Large intestine (tissue), 12 donors: ENCODE measurements at places on chromosomes 4 and X. TPM values are rescaled to one million over a fixed set of nuclear protein-coding genes. Genes with fewer than 3 reads are reported as not detected.

GRCh38 chr4:180615746-180616145 lies 1627.5 kb upstream of the TENM3 start:
- DNase-seq, result no peak

DNA sequence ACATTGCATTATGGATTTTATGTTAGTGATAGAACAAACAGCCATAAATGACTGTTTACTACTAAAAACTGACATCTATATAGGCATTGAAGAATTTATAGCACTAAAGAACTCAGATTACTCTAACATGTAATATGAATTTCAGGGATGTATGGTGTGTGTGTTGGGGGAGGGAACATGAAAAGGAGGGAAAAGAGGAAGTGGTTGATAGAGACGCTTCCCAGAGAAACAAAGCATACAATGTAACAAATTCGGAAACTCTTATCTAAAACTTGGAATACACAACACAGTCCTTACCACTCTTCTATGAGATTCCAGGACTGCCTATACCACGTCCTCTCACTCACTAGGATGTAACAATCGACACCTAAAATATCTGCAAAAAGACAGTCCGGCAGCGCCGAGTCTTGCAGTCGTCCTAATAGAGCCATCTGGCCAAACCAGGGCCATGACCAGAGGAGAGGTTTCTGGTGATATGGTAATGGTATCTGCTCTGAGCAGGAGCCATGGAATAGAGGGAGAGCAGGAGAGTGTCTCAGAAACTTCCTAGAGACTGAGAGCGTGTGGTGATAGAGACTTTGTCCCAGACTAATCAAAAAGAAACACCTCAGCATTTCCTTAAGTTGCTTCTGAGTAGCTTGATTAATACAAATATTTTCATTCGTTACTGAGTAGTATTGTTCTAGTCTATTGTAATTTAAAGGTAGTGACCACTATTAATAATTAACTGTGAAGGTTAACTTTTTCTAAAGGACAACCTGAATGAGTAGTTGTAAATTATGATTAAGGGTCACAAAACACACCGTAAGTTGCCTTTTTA lies 251.9 kb upstream of the ETNPPL start:
- peak; percentile 38 for DNase-seq

DNA sequence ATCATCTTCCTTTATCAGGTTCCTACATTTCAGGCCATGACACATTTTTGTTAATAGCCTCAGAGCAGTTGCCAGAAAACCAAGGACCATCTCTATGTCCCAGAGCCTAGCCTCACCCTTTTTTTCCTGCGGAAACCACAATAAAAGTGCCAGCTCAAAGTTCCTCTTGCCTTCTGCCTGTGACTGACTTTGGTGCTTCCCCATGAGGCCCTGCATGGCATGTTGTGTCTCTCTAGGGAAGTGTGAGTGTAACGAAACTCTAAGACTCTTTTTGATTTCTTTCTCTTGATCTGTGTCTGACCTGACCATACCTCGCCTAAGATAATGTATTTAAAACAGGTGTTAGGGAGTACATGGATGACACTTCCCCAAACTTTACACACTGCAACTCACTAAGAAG lies 642.3 kb upstream of the BOD1L1 start:
- peak; percentile 3 for DNase-seq

BEND4 gene
- 1.2 TPM for polyA plus RNA-seq

C4orf36 gene
- 0.60 TPM for polyA plus RNA-seq

TRAM1L1 gene
- 2.8 TPM for polyA plus RNA-seq

DNA sequence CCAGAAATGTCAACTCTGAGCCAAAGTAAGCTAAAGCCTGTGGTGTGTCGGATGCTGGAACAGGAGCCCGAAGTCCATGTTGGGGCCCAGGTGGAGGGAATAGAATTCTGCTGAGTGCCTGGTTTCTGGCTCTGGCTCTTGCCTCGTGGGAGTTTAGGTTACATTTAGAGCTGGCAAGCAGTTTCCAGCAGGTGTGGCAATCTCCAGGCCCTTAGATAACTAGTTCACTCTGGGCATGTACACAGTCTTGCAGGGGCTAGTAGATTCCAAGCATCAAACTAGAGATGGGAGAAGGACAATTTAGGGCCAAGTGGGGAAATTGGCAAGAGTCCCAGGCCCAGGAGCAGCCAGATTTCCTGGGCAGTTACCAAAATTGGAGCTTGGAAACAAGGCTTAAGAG lies 56.3 kb upstream of the STOX2 start:
- no peak for DNase-seq

GRCh38 chr4:107736924-107737448 lies 17.0 kb upstream of the PAPSS1 start:
- DNase-seq, result no peak

DNA sequence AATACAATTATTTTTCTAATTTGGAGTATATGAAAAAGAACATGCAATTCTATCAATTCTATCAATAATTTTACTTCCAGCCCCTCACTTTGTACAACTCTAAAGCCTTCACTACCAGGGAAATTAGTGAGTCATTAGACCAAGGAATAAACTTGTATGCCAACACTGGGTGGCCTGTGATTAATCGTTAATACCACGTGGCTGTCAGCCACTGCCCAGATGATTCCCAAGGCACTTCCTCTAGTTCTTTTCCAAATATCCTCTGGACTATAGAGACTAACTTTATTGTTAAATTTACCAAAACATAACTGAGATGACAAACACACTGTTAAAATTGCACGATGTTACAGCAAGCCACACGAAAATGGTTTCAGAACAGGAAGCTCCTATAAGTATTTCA lies 45.7 kb downstream of the MID1 start:
- DNase-seq, result no peak

GRCh38 chrX:10399043-10399741 lies 221.2 kb downstream of the MID1 start:
- DNase-seq, result no peak

FAM47E gene
- 11.9 TPM for polyA plus RNA-seq

AFM gene
- 10.4 TPM for polyA plus RNA-seq

DNA sequence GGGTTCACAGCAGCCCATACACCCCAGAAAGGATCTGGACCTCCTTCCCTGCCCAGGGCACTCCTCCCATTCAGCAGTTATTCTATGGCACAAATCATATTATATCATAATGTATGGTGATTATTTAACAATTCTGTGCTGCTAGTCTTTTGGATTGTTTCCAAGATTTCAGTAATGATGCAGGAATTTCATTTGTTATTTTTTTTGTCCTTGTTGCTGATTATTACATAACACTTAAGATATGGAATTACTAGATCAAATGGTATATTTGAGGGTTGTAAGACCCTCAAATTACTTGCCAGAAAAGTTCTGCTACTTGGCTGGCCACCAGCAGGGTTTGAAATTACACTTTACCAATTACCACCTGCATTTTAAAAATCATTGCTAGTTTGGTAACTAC lies 36.4 kb downstream of the QDPR start:
- DNase-seq, result no peak

- no peak for DNase-seq
Observed at GRCh38 chr4:155545456-155545855, 121.2 kb upstream of the GUCY1A1 start.

DNA sequence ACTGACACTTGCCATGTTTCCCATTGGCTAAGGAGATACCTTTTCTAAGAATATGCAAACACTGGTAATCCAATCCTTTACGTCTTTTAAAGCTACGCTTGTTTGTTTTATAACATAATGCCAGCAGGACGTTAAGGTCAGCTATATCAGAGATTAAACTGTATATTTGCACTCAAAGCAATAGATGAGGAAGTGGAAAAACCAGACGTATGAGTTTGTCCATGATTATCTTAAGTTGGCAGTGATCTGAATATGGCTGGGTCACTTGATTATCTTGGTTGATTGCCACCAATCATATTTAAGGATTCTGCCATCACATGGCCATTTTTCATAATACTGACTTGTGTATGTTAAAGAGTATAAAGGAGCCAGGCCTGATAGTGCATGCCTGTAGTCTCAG lies 19.4 kb downstream of the TMSB4X start:
- peak; percentile 56 for DNase-seq

SSX4B gene
- not detected for polyA plus RNA-seq

- no peak for DNase-seq
Observed at GRCh38 chrX:123263747-123264146, 79.7 kb downstream of the GRIA3 start.

DNA sequence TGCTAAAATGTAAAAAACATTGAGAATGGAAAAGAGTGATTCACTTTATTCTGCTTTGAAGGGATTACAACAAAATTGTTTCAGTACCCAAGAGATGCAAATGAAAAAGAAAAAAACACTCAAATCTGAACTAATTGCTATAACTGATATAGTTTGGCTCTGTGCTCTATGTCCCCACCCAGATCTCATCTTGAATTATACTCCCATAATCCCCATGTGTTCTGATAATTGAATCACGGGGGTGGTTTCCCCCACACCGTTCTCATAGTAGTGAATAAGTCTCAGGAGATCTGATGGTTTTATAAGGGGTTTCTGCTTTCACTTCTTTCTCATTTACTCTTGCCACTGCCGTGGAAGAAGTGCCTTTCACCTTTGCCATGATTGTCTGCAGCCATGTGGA lies 213.6 kb upstream of the GALNTL6 start:
- no peak for DNase-seq

SYN1 gene
- 5.7 TPM for polyA plus RNA-seq

GRCh38 chr4:133149932-133150471 lies 908 bp downstream of the PCDH10 start:
- peak; percentile 1 for DNase-seq

GRCh38 chrX:140163371-140164159 lies 198.2 kb upstream of the CXorf66 start:
- DNase-seq, result no peak

DNA sequence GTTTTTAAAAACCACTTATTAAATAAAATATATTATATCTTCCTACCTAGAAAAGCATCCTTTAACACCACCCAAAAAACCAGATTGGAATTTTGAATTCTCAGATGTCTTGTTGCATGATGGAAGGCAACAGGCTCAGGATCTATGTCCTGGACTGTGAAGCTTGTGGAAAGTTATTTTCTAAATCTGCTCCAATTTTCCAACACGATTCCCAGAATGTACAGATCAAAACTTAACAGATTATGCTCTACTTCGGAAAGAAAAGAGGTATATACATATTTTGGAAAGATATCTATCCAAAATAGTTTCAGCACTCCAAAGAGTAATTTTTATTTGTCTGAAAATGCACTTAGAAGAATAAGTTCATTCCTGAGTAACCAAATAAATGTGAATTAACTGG lies 291.7 kb upstream of the EMCN start:
- no peak for DNase-seq

DNA sequence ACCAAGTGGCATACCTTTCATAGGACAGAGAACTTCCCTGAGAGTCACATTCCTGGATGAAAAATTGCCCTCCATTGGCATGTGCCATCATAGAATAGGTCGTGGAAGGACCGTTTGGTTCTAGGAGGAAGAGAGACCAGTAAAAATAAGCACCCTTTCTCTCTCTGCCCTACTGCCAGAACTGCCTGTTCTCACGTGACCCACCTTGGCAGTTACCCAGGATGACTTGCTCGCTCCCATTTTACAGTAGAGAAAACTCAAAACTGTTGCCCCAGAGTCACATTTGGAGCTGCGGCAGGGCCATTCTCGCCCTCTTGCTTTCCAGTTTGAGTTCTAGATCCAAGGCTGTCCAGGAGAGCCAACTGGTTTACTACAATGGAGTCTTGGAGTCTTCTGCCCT lies 1.1 kb upstream of the NLGN3 start:
- DNase-seq, result no peak

DNA sequence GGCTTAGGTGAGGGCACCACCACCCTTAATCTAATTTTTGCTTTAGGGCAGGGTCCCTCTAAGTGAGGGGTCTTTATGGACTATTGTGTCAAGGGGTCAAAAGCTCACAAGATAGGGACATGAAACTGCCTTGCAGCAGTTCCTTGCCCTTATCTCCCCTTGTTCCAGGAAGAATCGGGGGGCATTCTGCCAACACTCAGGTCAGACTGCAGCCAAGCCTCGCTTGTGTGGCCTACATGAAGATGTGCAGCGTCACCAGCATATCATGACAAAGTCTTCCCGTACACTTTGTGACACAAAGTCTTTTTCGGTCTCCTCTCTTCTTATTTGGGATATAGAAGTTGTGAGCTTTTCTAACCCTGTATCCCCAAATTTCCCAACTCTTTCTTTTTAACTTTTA lies 17.5 kb upstream of the USP9X start:
- no peak for DNase-seq

DNA sequence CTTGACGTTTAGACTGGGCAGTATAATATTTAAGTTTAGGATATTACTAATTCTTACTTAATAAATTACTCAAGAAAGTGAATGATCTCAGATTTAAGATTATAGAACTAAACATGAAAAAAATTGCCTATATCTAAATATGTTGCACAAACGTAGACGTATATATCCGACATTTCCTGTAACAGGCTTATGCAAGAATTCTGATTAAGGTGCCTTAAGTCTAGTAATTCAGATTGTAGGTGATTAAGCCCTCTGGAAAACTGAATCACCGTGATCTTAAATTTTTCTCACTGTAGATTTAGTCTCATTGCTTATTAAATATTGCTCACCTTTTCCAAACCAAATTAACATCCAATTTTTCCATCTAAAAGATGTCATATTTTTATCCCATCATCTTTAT lies 24.0 kb downstream of the ATXN3L start:
- DNase-seq, result no peak

- no peak for DNase-seq
Observed at GRCh38 chrX:7159149-7159861, 11.4 kb upstream of the PUDP start.

CXCL3 gene
- polyA plus RNA-seq, result 1.4 TPM

GRCh38 chrX:93673056-93673868 lies at the start of gene NAP1L3:
Gene NAP1L3 (minus strand): TSS chrX:93673578. CDS start chrX:93673304, 274 bp downstream.
- DNase-seq, result peak; percentile 25

DNA sequence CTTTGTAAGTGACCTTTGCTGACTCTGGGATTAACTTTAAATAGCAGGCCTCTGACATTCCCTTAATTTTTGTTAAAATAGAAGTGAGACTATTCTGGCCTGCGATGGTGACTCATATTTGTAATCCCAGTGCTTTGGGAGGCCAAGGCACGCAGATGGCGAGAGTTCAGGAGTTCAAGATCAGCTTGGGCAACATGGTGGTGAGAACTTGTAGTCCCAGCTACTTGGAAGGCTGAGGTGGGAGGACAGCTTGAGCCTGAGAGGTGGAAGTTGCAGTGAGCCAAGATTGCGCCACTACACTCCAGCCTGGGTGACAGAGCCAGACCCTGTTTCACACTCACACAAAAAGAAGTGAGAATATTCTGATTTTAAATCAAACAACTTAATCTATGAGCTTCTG lies 27.3 kb downstream of the ZNF330 start:
- DNase-seq, result no peak

GRCh38 chrX:16868920-16869319 lies 1.2 kb downstream of the RBBP7 start:
- DNase-seq, result no peak

DNA sequence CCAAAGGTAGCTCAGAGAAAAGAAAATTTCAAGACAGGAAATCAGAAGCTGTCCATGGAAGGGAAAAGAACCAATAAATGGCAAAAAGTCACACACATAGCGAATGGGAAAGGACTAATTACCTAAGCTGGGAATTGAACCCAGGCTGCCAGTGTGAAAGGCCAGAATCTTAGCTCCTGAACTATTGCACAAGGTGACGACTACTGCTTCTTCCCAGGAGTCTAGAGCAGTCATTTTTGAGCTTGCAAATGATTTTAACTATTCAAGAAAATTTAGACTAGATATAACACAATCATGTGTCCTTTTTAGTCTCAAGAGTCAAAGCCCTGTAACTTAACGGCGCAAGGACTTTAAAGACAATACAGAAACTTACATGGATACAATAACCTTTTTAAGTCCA lies 34.1 kb upstream of the ZNF81 start:
- no peak for DNase-seq

- DNase-seq, result peak; percentile 80
Observed at GRCh38 chr4:26765515-26765914, 95.1 kb upstream of the STIM2 start.
